ENCODE measurements at places on chromosomes 1 and 21. TPM values are rescaled to one million over a fixed set of nuclear protein-coding genes. Genes with fewer than 3 reads are reported as not detected.

The TLCD4 gene
- 5.3 TPM for total RNA-seq

The FAM72C gene
- total RNA-seq = 0.96 TPM

The MAB21L3 gene
- total RNA-seq = 0.27 TPM

GRCh38 chr1:149937759-149938158 lies 1.1 kb upstream of the MTMR11 start:
- DNase-seq = no peak

GRCh38 chr1:55071477-55071876 lies 32.1 kb downstream of the PCSK9 start:
- DNase-seq = peak; percentile 76

The LAPTM5 gene
- total RNA-seq = 0.78 TPM

DNA sequence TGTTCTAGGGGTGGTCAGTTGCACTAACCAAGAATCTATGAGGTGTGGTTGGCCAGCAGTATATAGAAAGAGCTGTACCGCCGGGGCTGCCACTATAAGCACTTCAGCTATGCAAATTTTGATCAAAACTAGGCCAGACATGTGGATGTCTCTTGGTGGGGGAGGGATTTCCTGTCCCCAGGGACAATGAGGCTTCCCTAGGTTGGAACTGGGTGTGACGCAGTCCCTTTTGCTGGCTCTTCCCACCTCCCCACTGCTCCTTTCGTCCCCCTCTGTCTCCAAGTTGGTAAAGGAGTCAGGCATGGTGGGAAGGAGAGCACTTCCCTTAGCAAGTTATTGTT lies 13.6 kb downstream of the SDCCAG8 start:
- no peak for DNase-seq

DNA sequence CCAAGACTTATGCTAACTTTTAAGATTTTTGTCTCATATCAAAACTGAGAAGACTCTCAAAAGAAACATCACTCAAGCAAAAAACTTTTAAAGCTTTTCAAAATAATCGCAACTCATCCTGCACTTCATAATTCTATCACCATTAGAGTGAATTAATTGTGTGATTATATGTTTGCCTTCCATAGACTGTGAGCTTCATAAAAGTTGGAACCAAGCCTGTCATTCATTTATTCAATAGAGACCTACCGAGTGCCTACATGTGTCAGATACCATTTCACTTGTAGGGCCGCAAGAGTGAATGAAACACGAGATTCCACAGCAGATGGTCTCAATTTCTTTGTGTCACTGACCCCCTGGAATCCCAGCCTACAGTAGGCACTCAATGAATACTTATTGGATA lies 106.4 kb downstream of the RHOU start:
- DNase-seq = no peak

DNA sequence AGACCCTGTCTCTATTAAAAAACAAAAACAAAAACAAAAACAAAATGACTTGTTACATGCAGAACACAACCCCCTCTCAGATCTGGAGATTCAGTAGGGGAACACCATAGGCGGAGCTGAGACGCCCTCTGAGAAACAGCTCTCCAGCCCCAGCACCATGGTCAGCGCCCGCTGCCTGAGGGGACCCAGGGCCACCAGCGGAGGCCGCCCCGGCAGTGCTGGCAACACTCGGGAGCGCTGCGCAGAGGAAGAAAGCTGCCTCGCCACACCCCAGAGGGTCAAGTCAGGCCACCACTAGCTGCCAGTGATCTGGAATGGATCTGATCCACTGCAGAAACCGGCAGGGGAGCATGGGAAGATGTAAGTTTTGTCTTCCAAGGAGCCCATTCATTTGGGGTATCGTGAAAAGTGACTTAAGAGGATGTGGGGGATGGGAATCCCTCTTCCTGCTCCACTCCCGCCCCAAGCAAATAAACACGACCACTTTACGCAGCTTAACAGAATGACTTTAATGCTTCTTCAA lies 3.1 kb downstream of the ACTA1 start:
- DNase-seq = peak; percentile 88

GRCh38 chr1:163263818-163264655 lies 57.7 kb upstream of the NUF2 start:
- DNase-seq = no peak

The PODN gene
- 2.1 TPM for total RNA-seq

The LRRIQ3 gene
- total RNA-seq = 1.6 TPM

- DNase-seq = no peak
Observed at GRCh38 chr1:200795156-200795555, 56.5 kb downstream of the CAMSAP2 start.

- DNase-seq = no peak
Observed at GRCh38 chr1:101237229-101237837, 514 bp downstream of the S1PR1 start.

DNA sequence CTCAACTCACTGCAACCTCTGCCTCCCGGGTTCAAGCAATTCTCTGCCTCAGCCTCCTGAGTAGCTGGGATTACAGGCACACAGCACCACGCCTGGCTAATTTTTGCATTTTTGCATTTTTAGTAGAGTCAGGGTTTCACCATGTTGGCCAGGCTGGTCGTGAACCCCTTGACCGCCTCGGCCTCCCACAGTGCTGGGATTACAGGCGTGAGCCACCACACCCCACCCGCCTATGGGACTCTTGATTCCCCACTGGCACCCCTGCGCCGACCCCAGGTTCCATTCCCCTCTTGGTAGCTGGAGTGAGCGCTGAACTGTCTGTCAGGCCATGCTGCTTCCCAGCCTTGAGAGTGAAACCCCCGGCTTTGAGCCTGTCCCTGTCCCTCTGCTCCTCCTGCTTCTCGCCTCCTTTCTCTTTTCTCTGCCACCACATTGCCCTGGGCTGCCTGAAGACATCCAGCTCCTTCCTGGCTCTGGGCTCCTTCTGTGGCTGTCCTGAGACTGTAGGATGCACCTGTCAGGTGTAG lies 48.8 kb downstream of the IER5 start:
- DNase-seq = no peak

GRCh38 chr1:179549368-179549700 lies 26.4 kb downstream of the NPHS2 start:
- DNase-seq = no peak

The NUP210L gene
- total RNA-seq = not detected

DNA sequence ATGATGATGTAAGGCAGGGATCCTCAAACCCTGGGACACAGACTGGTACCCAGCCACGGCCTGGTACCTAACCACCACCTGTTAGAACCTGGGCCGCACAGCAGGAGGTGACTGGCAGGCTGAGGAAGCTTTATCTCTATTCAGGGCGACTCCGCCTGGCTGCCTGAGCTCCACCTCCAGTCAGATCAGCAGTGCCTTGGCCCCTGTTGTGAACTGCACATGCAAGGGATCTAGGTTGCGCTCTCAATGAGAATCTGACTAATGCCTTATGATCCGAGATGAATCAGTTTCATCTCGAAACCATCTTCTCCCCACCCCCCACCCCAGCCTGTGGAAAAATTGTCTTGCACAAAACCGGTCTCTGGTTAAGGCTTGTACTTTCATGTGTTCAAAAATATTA lies 4.2 kb downstream of the RNPC3 start:
- no peak for DNase-seq

- DNase-seq = no peak
Observed at GRCh38 chr21:44943005-44943685, 3.3 kb downstream of the SLX9 start.

The ADORA3 gene
- total RNA-seq = not detected

- no peak for DNase-seq
Observed at GRCh38 chr1:245650441-245650960, 495.7 kb downstream of the KIF26B start.
